ENCODE measurements at places on chromosomes 1 and 21. TPM values are rescaled to one million over a fixed set of nuclear protein-coding genes. Genes with fewer than 3 reads are reported as not detected.

The DAB1 gene
- total RNA-seq: not detected

The IGFN1 gene
- 0.63 TPM for total RNA-seq

DNA sequence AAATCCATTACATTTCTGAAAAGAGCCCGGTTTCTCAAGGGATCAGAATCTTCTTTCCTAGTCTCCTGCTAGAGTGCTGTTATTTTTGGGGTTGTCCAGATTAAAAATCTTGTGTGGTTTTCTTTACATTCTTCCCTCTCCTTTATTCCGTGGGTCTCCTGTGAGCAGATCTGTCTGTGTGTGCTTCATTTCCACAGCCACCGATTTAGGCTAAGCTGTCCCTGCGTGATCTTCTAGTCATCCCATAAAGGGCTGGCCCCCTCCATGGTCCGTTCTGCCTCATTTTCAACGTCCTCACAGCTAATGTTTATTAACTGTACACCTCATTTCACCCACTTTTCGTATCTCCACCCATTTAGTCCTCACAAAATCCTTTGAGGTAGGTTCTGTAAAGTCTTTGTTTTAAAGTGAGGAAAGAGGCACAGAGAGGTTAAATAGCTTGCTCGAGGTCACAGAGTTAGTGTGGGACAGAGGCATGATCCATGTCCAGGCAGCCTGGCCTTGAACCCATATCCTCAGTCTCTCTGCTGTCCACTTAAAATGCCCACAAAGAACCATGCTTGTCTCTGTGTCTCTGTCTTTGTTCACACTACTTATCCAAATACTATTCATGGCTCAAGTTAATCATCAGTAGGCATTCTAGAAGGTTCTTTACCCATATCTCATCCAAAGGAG lies 38.2 kb upstream of the KIF1B start:
- no peak for DNase-seq

GRCh38 chr1:180498594-180498993 lies 3.8 kb downstream of the ACBD6 start:
- DNase-seq: no peak

GRCh38 chr1:201888282-201889089 lies at the start of gene SHISA4:
SHISA4 (plus strand) TSS chr1:201888898; CDS start chr1:201888995, 97 bp downstream.
- DNase-seq: peak; percentile 49

GRCh38 chr1:90761156-90761555 lies 44.1 kb upstream of the BARHL2 start:
- DNase-seq: no peak

The ITGB2 gene
- 45.7 TPM for total RNA-seq

The IFNAR2 gene
- 2.1 TPM for total RNA-seq

The C1orf87 gene
- not detected for total RNA-seq

The ERRFI1 gene
- total RNA-seq: 218 TPM

DNA sequence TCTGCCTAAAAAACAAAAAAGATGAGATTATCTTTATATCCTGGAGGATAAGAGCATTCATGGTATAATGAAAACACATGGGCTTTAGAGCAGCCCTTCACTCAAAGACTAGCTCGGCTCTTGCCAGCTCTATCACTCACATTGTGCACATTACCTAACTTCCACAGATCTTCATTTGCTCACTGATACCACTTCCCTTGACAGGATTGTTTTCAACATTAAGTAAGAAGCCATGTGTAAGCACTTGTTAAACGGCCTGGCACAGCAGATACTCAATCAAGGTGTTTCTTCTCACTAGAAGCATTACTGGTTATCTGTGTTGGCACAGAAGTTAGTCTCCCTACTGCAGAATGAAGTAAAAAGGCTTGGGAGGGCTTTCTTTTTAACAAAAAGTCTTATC lies 18.7 kb downstream of the LPGAT1 start:
- DNase-seq: no peak

GRCh38 chr1:4322881-4323280 lies 331.5 kb upstream of the AJAP1 start:
- no peak for DNase-seq

GRCh38 chr1:26582053-26582835 lies 52.7 kb downstream of the RPS6KA1 start:
- peak; percentile 39 for DNase-seq

DNA sequence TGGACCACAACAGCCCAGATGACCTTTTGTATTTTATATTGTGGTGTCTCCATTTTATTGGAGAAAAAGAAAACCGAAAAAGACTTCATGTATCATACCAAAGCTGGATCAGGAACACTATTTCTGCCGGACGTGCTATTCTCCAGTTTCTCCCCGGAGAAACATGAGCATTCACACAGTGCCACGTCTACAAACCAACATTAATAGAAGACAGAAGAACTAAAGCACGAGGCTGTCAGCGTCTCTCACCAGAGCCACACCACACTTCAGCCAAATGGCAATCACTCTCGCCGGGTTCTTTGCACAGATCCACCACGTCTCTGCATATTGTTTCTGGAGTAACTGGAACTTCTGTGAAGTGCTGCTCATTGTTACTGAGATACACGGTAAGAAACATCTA lies 24.8 kb downstream of the TP53BP2 start:
- no peak for DNase-seq

DNA sequence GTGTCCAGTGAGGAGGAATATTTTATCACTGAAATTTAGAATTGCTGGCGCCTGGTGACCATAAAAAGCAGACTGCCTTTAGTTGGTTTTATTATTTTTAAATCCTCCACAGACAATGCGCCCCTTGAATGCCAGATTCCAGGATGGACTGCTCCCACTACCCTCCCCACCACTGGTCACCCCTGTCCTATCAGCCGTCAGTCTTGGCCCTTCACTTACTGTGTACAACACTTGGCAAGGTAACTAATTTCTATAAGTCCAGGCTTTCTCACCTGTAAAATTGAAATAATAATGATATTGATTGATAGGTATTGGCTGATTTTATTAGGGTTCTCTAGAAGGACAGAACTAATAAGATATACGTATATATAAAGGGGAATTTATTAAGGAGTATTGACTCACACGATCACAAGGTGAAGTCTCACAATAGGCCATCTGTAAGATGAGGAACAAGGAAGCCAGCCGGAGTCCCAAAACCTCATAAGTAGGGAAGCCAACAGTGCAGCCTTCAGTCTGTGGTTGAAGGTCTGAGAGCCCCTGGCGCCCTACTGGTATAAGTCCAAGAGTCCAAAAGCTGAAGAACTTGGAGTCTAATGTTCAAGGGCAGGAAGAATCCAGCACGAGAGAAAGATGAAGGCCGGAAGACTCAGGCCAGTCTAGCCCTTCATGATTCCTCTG lies 17.8 kb downstream of the RHEX start:
- DNase-seq: no peak

DNA sequence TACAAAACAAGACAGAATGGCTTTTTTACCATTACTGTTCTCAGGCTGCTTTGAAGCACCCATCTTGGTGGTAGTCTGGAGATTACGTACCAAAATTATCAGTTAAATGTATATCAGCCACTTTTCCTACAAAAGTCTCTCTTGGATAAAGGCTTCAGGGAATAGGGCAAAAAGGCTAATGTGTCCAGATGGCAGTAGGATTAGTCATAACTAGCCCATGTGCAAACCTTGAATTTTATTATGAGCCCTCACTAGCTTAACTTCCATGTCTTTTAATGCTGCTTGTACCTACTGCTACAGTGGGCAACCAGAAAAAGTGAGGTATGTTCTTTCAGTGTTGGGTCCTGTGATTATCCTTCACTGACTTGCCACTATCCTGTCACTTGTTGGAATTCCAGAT lies 51.0 kb downstream of the PLPPR4 start:
- no peak for DNase-seq

The CA14 gene
- total RNA-seq: not detected

DNA sequence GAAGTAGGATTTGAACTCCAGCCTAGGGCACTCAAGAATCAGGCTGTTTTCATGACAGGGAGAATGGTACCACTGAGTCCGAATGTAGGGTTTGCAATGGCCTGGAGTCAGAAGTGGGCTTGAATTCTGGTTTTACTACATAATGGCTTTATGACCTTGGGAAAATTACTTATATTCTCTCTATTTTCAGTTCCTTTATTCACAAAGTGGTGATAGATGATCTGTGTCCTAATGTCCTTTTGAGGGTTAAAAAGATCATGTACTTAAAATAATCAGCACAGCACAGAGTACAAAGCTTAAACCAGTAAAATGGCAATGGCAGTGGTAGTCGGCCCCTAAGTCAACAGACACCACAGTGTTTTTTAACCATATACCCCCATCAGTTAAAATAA lies 63.7 kb upstream of the HOOK1 start:
- DNase-seq: no peak

- DNase-seq: no peak
Observed at GRCh38 chr21:44374601-44375280, 21.3 kb downstream of the TRPM2 start.

The LCE1E gene
- not detected for total RNA-seq

GRCh38 chr1:58975888-58976287 lies 192.0 kb upstream of the JUN start:
- DNase-seq: no peak

DNA sequence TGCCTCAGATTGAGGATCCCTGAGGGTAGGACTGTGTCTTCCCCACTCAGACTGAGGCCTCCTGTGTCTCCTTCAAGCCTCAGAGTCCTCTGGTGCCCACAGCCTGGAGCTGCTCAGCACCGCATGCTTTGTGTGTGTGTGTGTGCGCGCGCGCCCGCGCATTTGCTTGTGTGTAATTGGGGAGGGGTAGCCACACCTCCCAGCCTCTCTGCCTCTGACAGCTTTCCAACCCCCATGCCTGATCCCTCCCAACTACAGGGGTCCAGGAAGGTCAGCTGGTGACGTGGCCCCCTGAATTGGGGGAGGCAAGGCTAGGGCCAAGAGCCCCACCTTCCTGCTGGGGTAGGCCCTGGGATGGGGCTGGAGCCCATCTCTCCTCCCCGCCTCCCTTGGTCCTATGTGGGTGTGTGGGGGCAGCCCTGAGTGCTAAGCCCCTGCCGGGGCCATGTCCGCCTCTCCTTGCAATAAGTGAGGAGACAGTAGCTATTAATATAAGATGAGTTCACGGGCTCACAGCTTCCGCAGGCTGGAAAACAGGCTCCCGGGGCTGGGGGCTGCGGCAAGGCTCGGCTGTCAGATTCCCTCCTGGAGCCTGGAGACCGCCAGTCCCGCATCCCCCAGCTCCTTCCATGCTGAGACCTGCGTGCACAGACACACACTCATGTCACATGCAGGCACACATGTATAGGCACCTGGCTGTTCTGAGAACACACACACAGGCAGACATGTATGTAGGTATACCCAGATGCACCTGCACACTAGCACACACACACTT lies 7.0 kb downstream of the GPR3 start:
- no peak for DNase-seq

DNA sequence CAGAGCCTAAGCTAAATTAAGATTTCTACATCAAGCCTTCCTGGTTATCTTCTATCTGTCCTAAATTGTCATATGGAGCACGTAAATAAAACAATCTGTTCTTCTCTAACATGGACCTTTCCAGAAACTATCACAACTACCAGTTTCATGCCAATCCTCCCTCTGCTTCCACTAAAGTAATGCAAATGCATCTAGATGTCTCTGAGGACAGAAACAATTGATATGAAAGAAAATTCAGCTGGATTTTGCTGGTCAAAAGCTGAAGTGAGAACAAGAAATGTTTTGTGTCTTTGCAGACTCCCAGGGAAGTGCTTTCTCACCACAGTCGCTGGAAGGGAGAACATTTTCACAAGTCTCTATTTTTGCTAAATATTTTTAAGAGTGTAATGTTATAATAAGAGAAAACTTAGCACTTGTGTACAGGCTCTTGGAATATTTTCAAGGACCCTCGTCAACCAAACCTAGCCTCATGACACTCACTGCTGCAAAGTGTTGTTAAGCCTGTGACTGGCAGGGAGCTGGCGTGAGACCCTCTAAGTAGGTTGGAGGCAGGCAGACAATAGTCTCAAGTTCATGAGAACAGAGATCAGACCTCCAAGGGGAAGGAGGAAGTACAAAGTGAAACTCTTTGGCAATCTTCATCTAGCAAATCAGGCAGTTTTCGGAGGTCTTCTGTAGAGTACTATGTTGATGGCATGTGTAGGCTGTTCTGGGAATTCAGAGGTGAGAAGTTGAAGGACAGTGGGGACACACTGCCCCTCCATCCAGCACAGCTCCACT lies 38.8 kb downstream of the DNASE2B start:
- no peak for DNase-seq

DNA sequence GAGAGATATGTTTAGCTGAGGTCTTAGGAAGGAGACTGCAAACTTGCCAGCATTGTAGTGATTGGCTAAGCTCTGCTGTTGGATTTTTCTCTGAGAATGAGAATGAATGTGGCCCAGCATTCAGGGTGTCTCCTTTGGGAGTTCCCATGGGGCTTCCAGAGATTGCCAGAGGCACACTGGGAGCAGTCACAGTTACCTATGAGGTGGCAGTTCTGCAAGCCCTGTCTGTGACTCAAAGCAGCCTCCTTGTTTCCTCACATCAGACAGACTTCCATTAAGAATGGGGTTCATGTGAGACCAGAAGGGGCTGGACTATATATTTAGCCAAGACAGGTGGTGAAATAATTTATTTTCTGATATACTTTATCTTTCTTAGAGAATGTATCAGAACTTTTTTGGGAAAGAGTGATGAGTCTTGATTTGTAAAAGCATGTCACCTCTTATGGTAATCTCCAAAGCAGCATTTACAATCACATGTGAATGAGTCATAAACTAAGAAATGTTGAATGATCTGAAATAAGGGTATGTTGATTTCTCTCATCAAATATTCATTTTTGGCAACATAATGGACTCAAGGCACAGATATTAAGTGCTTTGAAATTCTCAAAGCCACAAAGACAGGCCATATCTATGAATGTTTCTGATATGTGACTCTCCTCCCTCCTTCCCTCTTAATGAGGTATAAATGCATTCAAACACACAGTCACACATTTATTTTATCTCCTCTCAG lies 9.5 kb upstream of the SLC19A2 start:
- no peak for DNase-seq

The PPIAL4G gene
- total RNA-seq: not detected

GRCh38 chr1:97920276-97920831 lies 480 bp downstream of the DPYD start:
- peak; percentile 37 for DNase-seq

GRCh38 chr1:94736549-94736948 lies 83.6 kb upstream of the SLC44A3 start:
- no peak for DNase-seq

The TMIGD3 gene
- total RNA-seq: not detected

- DNase-seq: no peak
Observed at GRCh38 chr21:45254460-45254930, 33.2 kb downstream of the POFUT2 start.

GRCh38 chr1:8777867-8778266 lies 39.6 kb downstream of the RERE start:
- peak; percentile 64 for DNase-seq

The AGO4 gene
- 7.7 TPM for total RNA-seq

DNA sequence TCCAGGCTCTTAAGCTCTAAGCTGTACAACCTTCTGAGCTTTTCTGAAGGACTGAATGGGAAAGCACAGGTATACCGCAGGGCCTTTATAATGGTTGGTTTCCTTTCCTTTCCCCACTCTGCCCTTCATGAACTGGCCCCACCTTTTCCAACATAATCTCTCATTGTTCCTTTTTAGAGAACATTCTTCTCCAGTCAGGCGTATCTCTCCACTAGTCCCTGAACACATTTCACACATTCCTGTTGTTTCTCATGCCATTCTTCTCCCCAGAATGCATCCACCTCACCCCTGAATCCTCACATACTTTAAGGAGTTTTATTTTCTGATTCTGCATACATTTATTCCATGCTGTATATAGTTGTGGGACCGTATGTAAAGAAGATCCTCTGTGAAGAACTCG lies 41.3 kb downstream of the PGM1 start:
- no peak for DNase-seq

The ACOT7 gene
- total RNA-seq: 164 TPM

The LAD1 gene
- 310 TPM for total RNA-seq

Measured in PC-3 (cell line).